Kasumi-1 (cell line): ENCODE measurements at places on chromosomes 5 and 9.
A peak's percentile ranks its signal among the peaks of the same experiment; 100 is the strongest.

- no peak for DNase-seq
Observed at GRCh38 chr9:34555500-34555899, 32.7 kb upstream of the ENHO start.

- DNase-seq, result peak; percentile 60
Observed at GRCh38 chr5:113047733-113048652, 71.4 kb downstream of the DCP2 start.

DNA sequence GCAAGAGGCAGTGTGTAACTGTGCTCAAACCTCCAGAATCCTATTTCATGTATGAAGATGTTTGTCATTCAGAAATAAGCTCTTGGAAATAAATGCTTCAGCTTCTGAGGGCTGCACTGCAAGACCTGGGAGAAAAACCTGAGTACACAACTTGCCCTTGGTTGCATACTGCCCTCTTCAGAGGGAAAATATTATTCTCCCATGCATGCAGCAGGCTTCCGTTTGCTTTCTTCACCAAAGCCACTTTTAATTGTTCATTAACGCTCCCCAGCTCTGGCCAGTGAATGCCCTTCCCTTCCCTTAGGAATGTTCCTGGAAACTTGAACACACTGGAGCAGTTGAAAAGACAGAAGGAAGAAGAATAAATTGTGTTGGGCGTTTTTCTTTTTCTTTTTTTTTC is 2.5 kb upstream of the WHRN start:
- peak; percentile 73 for DNase-seq

DNA sequence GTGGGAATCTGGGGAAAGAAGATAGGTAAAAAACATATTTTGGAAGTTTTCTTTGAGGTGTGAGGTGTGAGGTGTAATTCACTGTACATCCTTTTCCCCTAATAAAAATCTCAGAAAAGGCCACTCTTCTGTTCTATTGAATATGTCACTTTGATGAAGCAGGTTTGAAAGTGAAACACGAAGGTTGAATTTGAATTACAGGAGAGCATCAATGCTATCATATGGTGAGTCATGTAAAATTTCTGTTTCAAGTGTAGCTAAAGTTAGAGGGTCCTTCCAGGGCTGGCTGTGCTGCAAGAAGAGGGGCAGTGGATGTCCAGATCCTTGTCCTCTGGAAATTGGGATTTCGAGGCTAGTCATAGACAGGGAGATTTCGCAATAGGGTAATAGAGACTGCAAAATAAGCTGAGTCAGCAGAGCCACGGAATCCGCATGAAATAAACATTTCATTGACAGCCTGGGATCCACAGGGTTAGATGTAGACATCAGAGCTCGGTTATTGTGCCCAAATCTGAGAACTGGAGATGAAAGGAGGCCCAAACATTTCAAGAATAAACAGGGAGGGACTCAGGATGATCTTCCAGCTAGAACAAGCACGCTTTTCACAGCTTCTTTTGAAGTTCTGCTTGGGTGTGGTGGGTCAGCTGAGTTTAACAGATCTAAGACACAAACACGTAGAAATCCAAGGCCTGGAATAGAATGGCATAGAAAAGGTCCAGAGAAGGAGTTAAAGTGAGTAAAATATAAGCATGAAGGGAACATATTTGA is 194.4 kb upstream of the CDKN2B start:
- DNase-seq, result no peak

- no peak for DNase-seq
Observed at GRCh38 chr5:73722231-73722630, 96.2 kb downstream of the ARHGEF28 start.

DNA sequence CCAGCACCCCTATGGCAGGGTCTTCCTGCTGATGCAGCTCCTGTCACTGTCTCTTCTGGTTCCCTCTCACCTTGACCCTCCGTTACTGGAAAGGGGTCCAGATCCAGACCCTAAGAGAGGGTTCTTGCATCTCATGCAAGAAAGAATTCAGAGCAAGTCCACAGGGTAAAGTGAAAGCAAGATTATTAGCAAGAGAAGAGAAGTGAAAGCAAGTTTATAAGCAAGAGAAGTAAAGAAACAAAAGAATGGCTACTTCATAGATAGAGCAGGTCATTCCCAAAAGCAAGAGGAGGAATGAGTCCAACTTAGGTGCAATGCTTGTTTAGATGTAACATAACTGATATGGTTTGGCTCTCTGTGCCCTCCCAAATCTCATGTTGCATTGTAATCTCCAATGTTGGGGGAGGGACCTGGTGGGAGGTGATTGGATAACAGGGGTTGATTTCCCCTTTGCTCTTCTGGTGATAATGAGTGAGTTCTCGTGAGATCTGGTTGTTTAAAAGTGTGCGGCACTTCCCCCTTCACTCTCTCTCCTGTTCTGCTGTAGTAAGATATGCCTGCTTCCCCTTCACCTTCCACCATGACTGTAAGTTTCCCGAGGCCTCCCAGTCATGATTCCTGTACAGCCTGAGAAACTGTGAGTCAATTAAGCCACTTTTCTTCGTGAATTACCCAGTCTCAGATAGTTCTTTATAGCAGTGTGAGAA is 183.3 kb downstream of the MED10 start:
- no peak for DNase-seq

GRCh38 chr9:91677822-91678436 is 254.3 kb upstream of the NFIL3 start:
- no peak for DNase-seq

GRCh38 chr5:148696187-148697036 is 42.1 kb upstream of the HTR4 start:
- DNase-seq, result no peak

DNA sequence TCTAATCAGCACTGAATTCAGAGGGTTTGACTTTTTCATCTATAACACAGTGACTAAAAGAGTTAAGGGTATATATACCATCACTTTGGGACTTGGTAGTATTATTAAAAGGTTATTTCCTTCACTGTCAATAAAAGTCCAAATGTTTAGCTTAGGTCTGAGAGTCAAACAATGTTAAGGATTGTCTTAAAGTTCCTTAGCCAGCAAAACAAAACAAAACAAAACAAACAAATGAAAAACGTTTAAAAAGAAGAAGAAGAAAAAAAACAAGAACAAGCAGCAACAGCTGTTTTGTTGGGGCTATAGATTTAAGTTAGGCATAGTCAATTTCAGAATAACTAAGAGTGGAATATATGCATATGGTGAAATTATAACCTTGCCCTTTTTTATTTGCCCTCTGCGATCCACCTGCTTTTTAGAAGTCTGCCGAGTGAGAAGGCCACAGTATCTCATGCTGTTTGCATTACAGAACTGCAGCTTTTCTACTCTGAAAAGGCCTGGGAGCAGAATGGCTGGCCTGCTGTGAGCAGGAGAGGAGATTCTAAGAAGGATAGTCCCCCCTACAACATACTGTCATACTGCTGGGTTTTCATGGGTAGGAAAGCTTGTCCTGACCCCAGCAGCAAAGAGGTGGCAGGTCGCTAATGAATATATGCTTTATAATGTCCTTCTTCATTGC is 141.7 kb downstream of the NTRK2 start:
- no peak for DNase-seq
